ENCODE measurements at places on chromosomes 6 and 20.

DNA sequence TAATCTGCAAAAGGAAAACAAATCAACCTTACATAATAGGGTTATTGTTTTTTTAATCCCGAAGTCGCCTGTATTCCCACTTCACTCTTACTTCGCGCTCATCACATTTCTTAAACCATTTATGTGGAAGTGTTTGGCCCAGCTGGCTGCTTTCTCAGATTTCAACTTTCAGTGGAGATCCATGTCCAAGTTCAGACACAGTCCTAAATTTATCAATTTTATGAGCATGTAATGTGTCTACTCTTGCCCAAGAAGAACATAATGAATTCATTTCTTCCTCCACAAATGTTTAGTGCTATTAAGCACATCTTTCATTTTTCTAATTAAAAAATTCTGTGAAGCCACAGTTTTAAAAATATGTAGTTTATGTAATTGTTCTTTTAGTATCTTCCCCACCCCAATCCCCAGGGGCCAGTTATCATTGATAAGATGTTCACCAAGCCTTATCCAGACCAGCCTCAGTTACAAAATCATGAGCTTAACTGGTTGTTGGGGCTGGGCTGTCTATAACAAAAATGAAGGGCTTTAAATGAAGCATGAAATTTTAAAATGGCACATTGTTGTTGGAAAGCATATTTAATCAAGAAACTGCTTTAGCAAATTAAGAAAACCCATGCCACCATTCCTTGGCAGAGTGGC, 151.7 kb downstream of the UST start:
- DNase-seq, result no peak

GRCh38 chr6:27582928-27583725, 110.2 kb upstream of the ZNF184 start:
- DNase-seq, result peak; percentile 77

DNA sequence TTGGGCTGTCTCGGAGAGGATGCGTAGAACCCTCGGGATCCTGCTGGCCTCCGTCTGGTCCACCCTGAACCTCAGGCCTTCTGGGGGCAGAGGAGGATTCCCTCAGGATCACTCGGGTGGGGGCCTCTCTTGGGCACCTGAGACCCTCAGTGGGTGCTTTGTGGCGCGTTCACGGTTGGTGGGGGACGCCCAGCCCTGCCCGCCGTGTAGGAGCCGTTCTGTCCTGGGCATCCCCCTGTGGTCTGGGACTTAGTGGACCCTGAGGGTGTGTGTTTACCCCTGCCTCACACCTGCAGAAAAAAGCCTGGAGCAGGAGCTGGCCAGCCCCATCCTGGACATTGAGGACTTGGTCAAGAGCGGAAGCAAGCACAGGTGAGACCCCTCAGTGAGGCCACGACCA, 7.6 kb downstream of the RTEL1 start:
- DNase-seq, result no peak

- no peak for DNase-seq
These were observed 265.8 kb upstream of the TCF21 start for GRCh38 chr6:133623065-133623464.

DNA sequence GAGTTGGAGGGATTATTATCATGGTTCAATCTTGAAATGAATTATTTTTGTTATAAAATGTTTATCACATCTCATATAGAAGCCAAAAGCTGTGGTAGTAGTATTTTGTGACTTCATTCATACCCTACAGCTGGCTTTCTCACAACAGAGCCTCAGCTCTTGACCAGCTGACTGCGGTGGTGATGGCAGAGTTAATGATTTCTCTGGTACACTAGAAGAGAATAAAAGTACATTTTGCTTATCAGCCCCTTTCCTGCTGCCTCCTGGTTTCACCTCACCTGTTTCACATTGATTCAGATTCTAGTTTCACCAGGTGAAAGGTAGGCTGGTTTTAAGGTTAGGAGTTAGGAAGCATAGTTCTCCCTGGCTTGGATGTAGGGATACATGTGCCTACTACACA, 55.7 kb downstream of the AFG1L start:
- DNase-seq, result no peak

DNA sequence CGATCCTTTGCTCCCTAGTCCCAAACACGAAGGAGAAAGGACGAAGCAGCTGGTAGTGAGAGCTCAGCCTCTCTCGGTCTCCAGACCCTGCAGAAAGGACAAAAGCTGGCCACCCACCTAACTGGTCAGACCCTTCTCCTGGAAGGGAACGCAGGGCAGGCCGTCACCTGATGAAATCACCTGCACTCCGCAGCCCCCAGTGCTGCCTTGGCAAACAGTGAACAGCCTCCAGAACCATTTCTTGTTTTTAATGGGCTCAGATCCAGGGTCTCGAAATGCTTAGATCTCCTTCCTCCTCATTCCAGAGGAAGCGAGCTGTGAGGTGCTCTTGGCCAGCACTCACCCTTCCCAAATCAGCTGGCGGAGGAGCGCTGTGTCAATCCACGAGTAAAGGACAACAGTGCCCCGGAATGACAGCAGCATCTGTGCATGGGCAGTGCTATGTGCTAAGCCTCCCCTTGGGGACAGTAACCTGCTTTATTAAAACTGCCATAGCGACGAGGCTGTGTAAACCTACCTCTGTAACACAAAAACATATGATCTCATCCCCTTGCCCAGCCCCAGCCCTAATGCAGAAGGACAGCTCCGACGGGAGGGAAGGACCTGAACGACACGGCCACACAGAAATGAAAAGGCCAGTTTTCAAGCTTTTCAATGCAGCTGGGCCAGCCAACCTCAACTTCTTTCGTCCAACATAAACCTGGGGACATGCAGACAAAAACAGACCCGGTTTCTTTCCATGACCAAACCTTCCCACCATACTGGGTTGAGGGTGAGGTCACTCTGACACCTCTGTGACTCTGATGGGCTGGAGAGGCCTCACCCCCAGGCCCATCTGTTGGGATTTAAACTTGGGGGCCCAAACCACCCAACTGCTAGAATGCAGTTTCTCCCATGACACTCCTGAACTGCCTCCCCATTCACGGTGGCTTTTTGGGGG, 43.3 kb downstream of the SULF2 start:
- no peak for DNase-seq

GRCh38 chr6:105992315-105992961, 93.7 kb upstream of the PRDM1 start:
- DNase-seq, result peak; percentile 84

GRCh38 chr6:41894366-41895299, 542 bp downstream of the USP49 start:
- DNase-seq, result peak; percentile 7

Measured in BE2C (cell line).